ENCODE measurements at places on chromosomes 4 and X. TPM values are rescaled to one million over a fixed set of nuclear protein-coding genes. Genes with fewer than 3 reads are reported as not detected.

Gene ZDHHC9
- total RNA-seq, result 4.5 TPM

Gene FOXR2
- total RNA-seq, result not detected

Gene PAGE2B
- total RNA-seq, result 0.67 TPM

Gene AKAP4
- total RNA-seq, result not detected

Gene RRAGB
- total RNA-seq, result 22.3 TPM

Gene NPY5R
- not detected for total RNA-seq

Gene SGMS2
- not detected for total RNA-seq

Gene MECP2
- 122 TPM for total RNA-seq

Gene FAM149A
- not detected for total RNA-seq

Gene RGS12
- 13.9 TPM for total RNA-seq

Gene DAPP1
- total RNA-seq, result 169 TPM

Gene TMSB15A
- not detected for total RNA-seq

Gene ASB12
- total RNA-seq, result 0.37 TPM

Gene GUCY1B1
- 0.19 TPM for total RNA-seq

Gene SSX1
- not detected for total RNA-seq

Gene SPANXN4
- total RNA-seq, result not detected

Gene BEND2
- total RNA-seq, result not detected

Gene C4orf54
- total RNA-seq, result not detected

Gene LRAT
- not detected for total RNA-seq

Gene HSFX4
- total RNA-seq, result not detected

Gene ATP1B4
- total RNA-seq, result not detected

Gene PCDH7
- total RNA-seq, result not detected

Gene NAT8L
- 0.34 TPM for total RNA-seq

Gene ZFP42
- total RNA-seq, result not detected

Gene LRIT3
- 0.32 TPM for total RNA-seq

Gene PNCK
- total RNA-seq, result not detected

Gene SLC49A3
- 6.9 TPM for total RNA-seq

Gene EIF2S3
- total RNA-seq, result 260 TPM

Gene CXXC4
- not detected for total RNA-seq

Gene ARMCX2
- total RNA-seq, result 24.0 TPM

Gene PDS5A
- total RNA-seq, result 116 TPM

Gene XG
- not detected for total RNA-seq

Gene ADH7
- not detected for total RNA-seq

Gene FGG
- total RNA-seq, result not detected

Gene ATOH1
- not detected for total RNA-seq

Gene DDIT4L
- not detected for total RNA-seq

Gene ZFP92
- 1.6 TPM for total RNA-seq

Gene ZBTB49
- total RNA-seq, result 16.9 TPM

Gene ZAR1
- total RNA-seq, result not detected

Gene C1QTNF7
- not detected for total RNA-seq

Gene MGST2
- total RNA-seq, result not detected

Gene MAGEC3
- not detected for total RNA-seq

Gene ADGRG2
- total RNA-seq, result not detected
